Hypothalamus (tissue), 51 donors: ENCODE measurements at places on chromosomes 16 and 17.
A peak's percentile ranks its signal among the peaks of the same experiment; 100 is the strongest.

- no peak for DNase-seq
Observed at GRCh38 chr17:17669580-17670235, 11.6 kb upstream of the RAI1 start.

DNA sequence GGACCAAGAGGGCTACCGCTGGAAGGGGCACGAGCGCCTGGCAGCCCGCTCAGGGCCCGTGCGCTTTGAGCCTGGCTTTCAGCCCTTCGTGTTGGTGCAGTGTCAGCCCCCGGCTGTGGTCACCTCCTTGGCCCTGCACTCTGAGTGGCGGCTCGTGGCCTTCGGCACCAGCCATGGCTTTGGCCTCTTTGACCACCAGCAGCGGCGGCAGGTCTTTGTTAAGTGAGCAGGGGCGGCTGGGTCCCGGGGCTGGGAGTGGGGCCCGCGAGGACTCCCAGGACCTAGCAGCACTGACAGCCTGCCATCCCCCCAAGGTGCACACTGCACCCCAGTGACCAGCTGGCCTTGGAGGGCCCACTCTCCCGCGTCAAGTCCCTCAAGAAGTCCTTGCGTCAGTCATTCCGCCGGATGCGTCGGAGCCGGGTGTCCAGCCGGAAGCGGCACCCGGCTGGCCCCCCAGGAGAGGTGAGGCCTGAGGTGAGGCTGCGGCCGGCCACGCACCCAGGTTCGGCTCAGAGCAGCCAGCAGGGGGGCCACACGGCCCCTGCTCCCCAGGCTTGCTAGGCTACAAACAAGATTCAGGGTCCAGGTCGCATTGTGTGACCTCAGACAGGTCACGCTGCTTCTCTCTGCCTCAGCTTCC, 17.4 kb upstream of the MYO15B start:
- no peak for DNase-seq

DNA sequence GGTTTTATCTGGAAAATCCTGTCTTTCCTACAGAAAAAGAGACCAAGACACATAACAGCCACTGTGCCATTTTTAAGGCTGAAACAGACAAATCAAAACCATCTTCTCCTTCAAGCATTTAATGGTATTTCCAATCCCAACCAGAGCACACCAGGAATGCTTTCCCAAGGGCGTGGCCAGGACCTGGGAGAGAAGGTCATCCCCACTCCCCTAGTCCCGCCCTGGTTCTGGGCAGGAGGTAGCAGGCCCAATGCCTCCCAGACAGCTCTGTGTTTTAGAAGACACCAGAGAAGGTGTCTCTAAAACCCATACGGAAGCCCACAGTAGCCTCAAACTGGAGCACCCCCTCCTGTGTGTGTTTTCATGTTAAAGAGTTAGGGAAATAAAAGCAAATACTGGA, 214.4 kb downstream of the ZFHX3 start:
- DNase-seq: no peak

GRCh38 chr17:20010099-20010863, 1.1 kb downstream of the SPECC1 start:
- DNase-seq: peak; percentile 34

DNA sequence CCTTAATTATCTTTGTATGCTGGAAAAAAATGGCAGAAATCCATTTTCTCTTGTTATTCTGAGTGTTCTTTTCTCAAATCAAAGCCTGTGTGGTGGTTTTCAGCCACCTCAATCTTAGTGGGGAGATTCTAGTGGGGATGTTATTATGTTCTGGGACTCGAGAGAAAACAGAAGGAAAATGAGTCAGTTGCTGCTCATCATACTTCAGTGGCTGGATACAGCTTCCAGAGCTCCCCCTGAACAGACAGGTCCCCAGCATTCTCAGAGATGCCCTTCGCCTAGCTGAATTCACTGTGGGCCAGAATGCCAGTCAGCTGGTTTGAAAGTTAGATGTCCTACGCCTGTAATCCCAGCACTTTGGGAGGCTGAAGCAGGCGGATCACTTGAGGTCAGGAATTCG, 8.5 kb downstream of the ST6GALNAC1 start:
- DNase-seq: no peak

DNA sequence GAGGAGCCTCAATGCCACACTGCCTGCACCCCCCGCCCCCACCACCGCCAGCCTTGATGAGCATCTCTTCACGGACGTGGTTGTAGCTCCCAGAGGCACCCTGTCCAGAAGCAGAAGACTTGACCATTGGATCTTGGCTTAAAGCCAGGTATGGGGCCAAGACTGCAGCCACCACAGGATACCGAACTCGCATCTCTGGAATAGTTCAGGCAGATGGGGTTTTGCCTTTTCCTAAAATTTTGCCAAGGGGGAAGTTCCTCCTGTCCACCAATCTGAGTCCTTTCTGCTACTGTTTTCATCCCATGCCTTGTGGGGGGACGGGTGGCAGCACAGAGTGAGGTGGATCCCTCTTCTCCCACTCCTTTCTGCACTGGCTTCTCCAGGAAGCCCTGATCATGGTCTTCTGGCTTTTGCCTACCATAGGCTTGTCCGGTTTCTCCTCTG, 939 bp downstream of the CORO6 start:
- no peak for DNase-seq

GRCh38 chr16:7561908-7562405, 229.3 kb downstream of the RBFOX1 start:
- no peak for DNase-seq

GRCh38 chr16:53745086-53745485, 41.1 kb downstream of the FTO start:
- no peak for DNase-seq

GRCh38 chr17:44916781-44917241, 1.5 kb upstream of the GFAP start:
- DNase-seq: peak; percentile 90

DNA sequence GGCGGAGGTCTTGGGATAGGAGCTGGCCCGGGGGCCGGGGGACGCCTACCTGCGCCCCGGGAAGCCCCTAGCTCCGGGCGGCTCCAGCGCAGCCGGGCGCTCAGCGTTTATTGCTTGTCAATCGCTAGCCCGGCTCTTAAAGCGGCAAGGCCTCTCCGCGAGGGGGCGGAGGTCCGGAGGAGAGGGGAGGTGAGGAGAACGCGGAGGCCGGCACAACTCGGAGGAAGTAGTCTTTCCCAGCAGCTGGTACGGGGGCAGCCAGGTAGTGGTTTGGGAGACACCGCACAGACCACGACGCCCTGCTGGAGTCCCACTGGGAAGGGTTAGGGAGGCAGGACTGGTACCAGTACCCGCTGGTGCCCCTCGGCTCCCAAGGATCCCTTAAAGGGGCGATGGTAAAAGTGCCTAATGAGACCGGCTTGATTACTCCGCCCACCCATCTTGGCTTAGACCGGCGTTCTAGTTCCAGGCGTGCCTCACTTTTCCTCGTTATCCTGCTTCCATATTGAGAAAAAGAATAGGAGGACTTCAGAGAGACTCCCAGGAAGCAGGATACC, at the start of gene MPP2:
Gene MPP2, minus strand, starts transcription at position 112 of the 557 bp plus-strand sequence. CDS start 3,076 bp downstream, outside the sequence.
- DNase-seq: peak; percentile 64

- DNase-seq: no peak
Observed at GRCh38 chr16:72013389-72013788, 4.8 kb downstream of the DHODH start.

DNA sequence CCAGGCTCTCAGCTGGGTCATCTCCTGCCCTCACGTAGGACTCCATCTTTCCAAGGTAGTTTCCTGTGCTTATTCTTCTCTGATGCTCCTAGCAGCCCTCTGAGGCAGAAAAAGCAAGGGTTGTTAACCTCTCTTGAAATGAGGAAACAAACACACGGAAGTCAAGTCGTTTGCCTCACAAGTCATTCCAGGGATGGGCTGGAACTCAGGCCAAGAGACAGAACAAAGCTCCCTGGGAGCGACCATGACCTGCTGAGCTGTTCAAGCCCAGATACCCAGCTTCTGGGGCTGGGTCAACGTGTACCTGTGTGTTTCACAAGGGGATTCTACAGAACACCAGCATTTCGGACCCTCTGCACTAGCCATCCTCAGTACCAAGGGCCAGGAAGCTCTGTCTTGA, 28.1 kb downstream of the SRL start:
- no peak for DNase-seq

DNA sequence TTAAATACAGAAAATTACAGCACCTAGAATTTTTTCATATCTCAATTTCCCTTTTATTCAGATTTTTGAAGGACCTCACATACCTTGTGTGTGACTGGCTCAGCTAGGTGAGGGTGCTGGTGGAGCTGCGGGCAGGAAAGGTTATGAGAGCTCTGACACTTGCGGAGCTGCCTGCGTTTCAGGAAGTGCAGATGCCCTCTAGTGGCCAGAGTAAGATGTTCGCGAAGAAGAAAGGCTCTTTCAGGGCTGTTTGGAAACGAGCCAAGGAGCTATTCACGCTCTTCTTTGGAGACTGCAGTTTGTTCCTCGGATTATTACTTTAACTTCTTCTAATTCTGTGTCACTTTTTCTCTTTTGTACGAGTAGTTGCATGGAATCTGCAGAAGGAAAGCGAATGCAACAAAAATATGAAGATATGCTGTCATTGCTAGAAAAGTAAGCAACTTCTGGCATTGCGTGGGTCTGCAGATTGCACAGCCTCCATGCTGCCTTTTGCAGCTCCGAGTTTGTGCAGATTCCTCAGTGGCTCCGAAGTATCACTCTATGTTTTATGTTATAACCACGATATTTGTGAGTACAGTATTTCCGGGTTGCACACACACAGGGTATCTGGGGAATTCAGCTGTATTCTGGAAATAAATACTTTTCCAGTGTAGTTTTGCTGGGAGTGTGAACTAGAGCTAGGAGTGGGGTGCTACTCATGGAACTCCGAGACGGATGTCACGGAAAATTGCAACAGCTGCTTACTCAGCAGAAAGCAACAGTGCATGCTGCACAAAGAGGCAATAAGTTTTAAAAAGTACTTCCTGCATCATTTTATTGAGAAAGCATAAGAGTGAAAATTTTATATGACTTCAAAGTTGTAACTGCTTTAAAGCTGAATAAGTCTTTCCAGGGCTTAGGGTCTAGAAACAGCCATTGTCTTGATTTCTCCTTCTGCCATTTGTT, 46.3 kb downstream of the DNAH9 start:
- DNase-seq: peak; percentile 15

DNA sequence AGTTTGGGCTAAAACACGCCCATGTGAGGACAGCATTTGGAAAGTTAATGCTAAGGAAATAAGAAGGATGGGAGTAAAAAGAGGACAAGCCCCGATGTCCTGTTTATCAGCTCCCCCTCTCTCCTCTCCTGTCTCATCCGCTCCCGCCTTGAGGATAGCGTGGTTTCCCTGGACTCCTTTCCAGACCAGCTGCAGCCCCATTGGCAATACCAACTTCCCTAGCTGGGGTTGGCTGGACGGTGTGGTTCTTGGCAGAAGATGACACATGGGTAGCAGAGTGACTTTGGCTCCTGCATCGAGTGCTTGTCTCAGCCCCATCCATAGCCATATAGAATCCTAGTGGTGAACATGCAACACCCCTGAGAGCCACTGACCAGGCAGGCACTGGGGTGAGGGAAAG, 185.9 kb downstream of the CCDC182 start:
- no peak for DNase-seq

GRCh38 chr16:25063865-25064264, 47.7 kb upstream of the LCMT1 start:
- DNase-seq: no peak

GRCh38 chr16:67084345-67085028, 25.3 kb upstream of the PHAF1 start:
- no peak for DNase-seq

DNA sequence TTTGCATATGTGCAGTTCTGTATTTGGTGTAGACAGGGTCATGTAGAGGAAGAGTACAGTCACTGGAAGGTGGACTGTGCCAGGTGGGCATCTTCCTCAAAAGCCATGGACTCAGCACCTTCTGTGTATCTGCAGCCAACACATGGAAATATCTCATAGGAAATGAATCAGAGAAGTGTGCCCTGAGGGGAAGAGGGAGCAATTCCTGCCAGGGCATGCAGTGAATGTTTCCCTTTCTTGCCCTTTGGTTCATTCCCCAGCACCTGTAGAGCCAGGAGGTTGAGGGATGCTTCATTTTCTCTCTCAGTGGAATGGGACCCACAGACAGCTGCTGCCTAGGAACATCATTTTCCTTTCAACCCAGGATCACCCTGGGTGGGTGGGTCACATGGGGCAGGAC, 146.1 kb upstream of the HSBP1 start:
- no peak for DNase-seq

GRCh38 chr16:89917773-89918452, 749 bp upstream of the MC1R start:
- peak; percentile 25 for DNase-seq

- no peak for DNase-seq
Observed at GRCh38 chr16:586645-587590, 2.9 kb upstream of the RAB40C start.

GRCh38 chr17:74386386-74386785, 19.1 kb downstream of the GPR142 start:
- DNase-seq: no peak

DNA sequence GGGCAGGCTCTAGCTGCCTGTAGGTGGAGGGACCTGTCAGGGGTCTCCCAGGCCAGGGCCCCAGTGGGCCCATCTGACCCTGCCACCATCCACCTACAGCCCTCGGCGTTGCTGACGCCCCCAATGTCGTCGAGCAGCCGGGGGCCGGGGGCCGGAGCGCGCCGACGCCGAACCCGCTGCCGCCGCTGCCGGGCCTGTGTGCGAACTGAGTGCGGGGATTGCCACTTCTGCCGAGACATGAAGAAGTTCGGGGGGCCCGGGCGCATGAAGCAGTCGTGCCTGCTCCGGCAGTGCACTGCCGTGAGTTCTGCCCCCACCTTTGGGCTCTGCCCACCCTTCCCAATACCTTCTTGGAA, 2.2 kb downstream of the FBXL19 start:
- DNase-seq: no peak

GRCh38 chr17:68033636-68034451, 1.7 kb upstream of the KPNA2 start:
- peak; percentile 3 for DNase-seq

DNA sequence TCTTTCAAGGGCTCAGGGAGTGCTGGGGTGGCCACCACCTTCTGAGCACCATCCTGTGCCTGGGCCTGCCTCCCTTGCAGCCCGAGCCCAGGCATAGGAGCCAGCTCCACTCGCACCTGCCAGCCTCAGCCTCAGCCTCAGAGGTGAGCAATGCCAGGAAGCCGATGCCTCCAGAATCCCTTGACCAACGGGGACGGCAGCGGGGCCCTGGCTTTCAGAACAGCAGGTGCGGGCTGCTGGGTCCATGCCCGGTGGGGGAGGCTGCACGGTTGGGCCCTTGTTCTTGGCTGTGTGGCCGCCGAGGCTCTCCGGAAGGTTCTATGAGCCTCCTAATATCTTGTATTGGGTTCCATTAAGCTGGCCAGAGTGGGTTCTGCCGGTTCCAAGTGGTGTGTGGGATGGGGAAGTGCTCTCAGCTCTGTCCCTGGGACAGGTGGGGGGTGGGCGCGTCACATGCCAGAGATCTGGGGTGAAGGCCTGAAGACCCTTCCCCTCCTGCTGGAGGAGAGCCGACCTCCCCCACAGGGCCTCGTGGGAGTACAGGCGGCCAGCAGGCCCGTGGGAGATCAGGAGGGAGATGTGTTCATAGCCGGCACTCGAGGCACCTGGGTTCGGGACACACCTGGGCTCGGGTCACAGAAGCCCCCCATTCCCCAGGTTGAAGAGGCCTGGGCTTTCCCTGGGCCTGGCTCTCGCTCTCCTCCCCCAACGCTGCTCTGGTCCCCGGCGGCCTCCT, 27.0 kb downstream of the NPTX1 start:
- no peak for DNase-seq
